ENCODE measurements at places on chromosomes 4 and X.

GRCh38 chr4:156950948-156951347 lies 20.7 kb downstream of the PDGFC start:
- no peak for DNase-seq

DNA sequence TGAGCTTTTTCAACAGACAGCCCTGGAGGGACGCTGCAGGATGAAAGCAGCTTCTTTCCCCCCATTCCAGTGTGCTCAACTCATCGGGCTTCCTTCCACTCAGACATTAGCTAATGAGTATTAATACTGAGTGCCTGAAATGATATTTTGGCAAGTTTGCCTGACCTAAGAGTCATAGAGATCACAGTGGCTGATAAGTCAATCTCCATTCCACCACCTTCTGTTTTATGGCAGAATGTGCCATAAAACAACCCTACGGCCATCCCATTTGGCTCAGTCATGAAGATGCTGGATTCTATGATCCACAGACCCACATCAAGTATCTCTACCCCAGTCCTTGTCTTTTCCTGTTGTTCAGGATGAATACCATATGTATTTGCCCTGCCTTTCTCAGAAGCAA lies 48.3 kb upstream of the MAB21L2 start:
- DNase-seq, result no peak

GRCh38 chrX:55143621-55144020 lies 54.8 kb downstream of the PAGE2 start:
- no peak for DNase-seq

- DNase-seq, result no peak
Observed at GRCh38 chrX:153793291-153793690, 884 bp downstream of the IDH3G start.

DNA sequence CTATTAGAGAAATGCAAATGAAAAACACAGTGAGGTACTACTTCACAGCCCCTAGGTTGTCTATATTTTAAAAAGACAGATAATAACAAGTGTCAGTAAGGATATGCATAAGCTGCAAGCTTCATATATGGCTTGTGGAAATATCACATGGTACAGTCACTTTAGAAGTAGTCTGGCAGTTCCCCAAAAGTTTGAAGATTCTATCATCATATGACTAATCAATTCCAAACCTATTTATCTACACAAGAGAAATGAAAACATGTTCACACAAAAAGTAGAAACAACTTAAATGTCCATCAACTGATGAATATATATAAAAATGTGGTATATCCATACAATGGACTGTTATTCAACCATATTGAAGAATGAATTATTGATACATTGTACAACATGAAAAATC lies 185.8 kb upstream of the STK26 start:
- no peak for DNase-seq

DNA sequence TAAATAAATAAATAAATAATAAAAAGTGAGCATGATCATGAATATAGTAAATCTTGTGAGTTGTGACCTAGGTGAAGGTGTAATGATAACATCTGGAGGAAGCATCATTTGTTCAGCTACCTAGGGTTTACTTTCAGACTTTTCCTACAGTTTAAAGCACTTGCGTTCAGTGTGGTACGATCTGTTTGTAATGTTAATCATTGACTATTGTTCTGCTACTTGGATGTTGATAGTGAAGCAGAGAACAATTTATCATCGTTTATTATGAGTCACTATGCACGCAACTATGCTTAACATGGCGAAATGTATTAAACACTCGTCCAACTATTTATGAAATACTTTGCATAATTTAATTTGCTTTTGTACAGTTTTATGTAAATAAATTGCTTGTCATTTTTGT lies 426.2 kb downstream of the PCDH7 start:
- DNase-seq, result no peak

GRCh38 chr4:155339999-155340398 lies 36.8 kb downstream of the MAP9 start:
- DNase-seq, result no peak

GRCh38 chr4:17763416-17763815 lies 18.0 kb downstream of the FAM184B start:
- DNase-seq, result no peak

DNA sequence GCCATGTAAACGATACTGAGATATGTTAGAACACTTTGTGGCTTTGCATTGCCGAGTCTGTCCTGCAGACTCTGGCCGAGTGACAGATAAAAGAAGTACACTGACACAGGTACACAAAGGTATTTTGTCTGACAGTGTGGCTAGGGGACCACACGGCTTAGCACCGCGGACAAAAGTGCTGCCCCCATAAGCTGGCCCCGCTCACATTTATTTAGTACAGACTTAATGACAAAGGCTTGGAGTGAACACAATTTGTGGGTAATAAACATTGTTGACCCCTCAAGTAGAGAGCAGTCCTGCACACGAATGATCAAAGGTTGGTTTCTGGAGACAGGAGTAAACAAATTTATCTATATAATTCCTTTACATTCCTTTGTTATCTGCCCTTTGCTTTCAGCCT lies 976.8 kb downstream of the TRAM1L1 start:
- no peak for DNase-seq

DNA sequence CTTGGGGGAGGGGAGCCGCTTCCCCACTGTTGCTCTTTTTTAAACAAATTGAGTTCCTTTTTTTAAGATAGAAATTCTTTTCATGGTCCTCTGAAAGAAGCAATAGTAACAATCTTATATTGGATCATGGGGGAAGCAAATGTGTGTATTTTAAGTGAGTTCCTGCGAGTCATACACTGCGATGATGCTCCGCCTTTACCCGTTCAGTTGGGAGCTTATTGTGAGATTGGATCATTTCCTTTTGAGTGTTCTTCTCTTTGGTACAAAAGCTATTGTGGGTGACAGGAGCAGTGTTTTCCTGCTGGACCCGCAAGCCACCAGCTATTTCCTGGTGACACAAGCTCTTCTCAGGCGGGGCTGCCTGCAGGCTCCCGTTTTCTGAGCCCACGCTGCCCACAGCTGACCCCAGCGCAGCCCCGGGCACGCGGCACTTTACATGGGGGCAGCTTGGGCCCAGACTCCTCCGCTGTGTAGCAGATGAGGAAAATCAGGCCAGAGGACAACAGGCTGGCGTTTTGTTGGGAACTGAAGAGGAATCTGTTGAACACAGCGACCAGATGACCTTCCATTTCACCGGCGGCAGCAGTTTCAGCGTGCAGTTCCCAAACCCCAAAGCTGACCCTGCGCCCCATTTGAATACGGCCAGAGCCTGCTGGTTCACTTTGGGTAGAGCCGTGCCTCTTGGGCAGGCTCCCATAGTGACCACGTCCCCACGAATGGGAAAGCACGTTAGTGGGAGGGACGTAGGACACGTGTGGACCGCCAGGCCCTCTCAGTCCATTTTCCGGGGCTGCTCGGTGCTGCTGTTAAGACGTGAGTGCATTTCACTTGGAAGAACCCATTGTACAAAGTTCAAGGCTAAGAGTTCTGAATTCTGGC lies 12.2 kb downstream of the TADA2B start:
- no peak for DNase-seq

DNA sequence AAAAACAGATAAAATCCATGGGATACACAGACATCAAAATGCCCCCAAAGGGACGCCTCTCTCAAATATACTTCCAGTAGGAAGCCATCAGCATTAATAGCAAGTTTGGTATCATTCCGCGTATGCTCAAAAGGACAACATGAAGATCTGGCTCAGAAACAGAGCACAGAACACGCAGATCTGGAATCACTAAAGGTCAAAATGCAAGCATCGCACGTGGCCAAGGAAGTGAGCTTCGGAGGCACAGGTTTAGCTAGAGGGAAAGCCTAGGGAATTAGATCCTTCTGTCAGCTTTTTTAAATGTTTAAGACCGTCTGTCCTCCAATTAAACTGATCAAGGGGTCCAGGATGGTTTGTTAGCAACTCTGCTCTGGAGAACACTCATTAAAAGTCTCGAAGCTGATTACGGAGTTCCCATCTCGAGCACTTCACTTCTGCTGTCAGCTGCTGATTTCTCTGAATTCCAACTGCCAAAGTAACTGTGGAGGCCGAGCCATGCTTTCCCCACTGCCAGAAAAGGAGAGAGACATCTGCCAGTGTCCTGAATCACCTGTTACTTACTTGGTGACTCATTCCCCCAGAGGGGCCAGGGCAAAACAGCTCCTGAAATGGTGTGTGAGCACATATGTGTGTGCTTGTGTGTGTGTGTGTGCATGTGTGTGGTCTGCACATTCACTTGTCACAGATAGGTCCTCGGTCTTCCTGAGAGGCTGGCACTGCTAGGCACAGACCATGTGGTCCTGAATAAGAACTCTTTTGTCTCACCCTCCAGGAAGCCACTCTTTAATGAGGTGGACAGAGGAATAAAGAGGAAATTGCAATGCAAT lies 177.7 kb upstream of the PPARGC1A start:
- DNase-seq, result peak; percentile 58

- no peak for DNase-seq
Observed at GRCh38 chr4:185217408-185217975, 8.1 kb downstream of the SNX25 start.

DNA sequence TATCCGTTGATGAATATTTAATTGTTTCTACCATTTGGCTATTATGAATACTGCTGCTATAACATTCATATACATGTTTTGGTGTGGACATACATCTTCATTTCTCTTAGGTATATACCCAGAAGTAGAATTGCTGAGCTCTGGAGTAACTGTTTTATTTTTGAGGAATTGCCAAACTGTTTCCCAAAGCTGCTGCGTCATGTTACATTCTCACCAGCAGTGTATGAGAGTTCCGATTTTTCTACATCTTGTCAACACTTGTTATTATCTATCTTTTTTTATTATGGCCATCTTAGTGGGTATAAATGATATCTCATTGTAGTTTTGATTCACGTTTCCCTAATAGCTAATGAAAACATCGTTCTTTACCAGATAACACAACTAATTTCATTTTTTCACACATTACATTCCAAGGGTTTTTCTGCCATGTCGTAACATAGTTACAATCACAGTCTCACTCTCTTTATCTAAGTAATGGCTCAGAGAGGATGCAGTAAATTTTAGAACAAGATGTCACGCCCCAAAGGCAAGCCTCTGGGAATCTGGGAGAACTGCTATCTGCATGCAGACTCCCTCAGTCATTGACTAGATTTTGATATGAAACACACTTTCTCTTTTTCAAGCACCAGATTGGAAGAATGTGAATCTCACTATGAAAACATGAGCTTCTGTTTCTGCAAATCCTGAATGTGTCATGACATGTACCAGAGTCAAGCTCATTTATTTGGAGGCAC lies 10.3 kb downstream of the ARHGAP6 start:
- DNase-seq, result no peak

- DNase-seq, result no peak
Observed at GRCh38 chrX:66900886-66901285, 262.0 kb upstream of the EDA2R start.

- peak; percentile 84 for DNase-seq
Observed at GRCh38 chr4:129095811-129096454, at the start of gene C4orf33. TSS of gene C4orf33 (plus strand) at chr4:129096152. CDS start at chr4:129102611, 6,459 bp downstream.

DNA sequence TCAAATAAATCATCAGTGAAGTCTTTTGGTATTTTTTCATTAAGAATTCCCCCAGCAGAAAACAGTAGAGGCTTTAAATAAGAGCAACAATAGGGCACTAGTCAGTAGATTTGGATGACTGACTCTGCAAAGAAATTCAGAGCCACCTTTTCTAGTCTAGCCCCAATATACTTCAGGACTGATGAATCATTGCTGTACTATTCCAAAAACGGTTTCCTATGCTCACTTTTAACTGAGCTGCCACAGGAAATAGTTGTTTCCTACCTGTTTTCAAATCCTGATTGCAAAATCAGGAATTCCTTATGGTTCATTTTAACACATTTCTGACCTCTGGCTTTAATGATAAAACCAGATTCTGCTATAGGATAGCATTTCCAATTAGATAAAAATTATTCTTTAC lies 171.6 kb downstream of the NR3C2 start:
- DNase-seq, result no peak

- no peak for DNase-seq
Observed at GRCh38 chr4:79688691-79689090, 280.7 kb upstream of the GK2 start.

GRCh38 chrX:101025126-101025525 lies 26.8 kb downstream of the TRMT2B start:
- DNase-seq, result no peak

DNA sequence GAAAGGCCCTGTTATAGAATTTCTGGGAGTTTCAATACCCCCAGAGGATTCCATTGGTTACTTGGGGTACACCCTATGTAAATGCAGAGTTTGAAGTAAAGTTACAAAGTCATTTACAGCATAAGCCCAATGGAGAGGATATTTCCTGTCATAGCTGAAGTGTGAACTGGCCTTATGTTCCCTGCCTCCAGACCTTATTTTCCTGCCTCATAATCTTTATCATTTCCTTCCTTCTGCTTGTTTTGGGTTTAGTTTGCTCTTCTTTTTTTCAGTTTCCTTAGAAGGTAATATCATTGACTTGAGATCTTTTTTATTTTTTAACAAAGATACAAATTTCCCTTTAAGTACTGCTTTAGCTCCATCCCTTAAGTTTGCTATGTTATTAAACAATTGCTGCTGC lies 85.4 kb downstream of the PPEF1 start:
- DNase-seq, result no peak

DNA sequence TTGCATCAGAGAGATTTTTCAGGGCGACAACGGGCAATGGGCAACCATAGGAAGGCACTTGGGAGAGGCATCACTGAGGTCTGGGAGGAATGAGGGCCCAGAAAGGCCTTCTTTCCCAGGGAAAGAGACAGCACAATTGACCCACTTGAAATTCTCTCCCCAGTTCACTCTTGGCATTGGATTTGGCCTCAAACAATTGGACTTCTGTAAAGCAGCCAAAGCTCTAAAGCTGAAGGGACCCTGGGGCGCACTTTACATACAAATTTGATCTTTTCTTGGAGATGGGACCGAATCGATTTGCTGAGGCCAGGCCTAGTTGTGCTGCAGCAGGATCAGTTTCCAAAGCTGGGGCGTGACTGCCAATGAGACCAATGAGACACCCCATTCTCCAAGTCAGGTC lies 3.2 kb downstream of the ARHGAP36 start:
- DNase-seq, result peak; percentile 5

DNA sequence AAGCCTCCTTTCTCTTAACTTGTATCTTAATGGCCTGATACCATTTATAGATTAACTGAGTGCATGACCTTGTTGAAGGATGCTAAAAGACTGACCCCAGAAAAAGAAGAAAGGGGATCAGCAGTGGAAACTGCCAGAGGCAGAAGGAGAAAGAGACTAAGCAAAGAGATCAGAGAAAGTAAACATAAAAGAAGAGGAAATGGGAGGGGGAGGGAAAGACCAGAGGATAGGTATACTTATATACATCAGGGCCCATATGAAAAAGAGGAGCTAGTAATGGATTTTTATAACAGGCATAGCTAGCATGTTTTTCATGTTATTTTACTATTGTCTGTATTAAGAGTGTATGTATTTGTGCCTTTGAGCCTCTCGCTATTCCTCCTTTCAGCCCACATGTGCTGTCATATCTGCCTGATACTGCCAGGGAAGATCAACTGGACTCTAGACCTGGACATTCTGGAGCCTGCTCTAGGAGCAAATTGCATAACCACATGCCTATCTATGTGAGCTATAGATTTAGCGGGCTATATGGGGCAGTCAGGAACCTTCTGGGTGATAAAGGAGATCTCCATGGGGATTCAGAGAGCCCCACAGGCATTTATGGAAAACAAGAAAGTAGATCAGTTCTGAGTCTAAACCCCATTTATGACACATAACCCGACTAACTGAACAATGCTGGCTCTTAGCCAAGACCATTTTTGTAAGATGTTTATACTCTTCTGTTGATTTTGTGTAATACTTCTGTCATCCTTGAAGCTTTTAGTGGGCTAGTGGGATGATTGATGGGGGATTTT lies 13.4 kb upstream of the SNX12 start:
- DNase-seq, result no peak
